ENCODE measurements at places on chromosomes 11 and 22. TPM values are rescaled to one million over a fixed set of nuclear protein-coding genes. Genes with fewer than 3 reads are reported as not detected.

DNA sequence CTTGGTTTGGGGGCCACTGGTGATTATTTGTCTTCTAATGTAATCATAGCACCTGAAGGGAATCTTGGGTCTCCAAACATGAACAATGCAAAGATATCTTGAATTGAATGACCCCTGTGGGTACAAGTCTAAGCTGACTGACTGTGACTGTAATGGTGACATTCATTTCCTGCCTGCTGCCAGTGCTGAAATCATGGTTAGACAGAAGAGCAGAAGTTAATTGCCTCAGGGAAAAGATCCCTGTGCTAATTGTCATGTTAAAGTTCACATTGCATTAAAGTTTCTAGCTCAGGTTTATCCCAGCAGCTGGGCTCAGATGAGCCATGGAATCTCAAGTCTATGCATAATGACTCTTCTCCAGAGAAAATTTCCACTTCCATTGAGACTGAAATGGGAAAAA, 772.0 kb downstream of the ETS1 start:
- DNase-seq = no peak

GRCh38 chr11:122248939-122249338, 132.9 kb upstream of the BLID start:
- DNase-seq = no peak

The PAX6 gene
- total RNA-seq = 4.7 TPM

The AAMDC gene
- total RNA-seq = 21.1 TPM

Data from Caki2 (cell line).